ENCODE measurements at places on chromosomes 2 and 18.

DNA sequence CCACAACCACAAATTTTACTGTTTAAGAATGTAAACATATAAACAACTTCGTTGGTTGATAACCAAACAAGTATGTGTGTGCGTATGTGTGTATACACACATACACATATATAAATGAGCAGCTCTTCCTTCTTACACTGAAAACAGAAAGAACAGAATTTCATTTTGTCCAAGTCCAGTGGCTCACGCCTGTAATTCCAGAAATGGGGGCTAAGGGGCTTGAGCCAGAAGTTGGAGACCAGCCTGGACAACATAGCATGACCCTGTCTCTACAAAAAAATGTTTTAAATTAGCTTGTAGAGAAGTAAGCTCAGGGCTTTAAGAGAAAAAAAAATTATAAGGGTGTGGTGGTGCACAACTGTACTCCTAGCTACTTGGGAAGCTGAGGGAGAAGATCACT lies 12.3 kb downstream of the NCKAP1 start:
- no peak for DNase-seq

DNA sequence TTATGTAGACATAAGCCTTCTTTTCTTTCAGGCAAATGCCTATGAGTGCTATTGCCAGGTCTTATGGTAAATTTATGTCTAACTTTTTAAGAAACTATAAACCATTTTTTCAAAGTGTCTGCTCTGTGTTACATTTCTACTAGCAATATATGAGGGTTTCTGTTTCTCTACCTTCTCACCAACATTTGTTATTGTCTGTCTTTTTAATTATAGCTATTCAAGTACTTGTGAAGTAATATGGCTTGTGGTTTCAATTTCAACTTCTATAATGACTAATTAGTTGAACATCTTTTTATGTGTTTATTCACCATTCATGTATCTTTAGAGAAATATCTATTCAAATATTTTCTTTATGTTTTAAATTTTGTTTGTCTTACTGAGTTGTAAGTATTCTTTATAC lies 213.1 kb upstream of the MC4R start:
- no peak for DNase-seq

DNA sequence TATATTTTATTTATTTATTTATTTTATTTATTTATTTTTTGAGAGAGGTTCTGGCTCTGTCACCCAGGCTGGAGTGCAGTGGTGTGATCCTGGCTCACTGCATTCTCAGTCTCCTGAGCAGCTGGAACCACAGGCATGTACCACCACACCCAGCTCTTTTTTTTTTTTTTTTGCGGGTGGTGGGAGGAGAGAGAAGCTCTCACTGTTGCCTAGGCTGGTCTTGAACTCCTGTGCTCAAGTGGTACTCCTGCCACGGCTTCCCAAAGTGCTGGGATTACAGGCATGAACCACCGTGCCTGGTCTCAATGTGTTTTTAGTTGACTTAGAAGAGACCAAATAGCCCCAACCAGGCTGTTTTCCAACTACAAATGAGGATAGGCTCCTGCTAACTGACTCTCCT lies 80.7 kb downstream of the PDCL3 start:
- DNase-seq, result no peak

DNA sequence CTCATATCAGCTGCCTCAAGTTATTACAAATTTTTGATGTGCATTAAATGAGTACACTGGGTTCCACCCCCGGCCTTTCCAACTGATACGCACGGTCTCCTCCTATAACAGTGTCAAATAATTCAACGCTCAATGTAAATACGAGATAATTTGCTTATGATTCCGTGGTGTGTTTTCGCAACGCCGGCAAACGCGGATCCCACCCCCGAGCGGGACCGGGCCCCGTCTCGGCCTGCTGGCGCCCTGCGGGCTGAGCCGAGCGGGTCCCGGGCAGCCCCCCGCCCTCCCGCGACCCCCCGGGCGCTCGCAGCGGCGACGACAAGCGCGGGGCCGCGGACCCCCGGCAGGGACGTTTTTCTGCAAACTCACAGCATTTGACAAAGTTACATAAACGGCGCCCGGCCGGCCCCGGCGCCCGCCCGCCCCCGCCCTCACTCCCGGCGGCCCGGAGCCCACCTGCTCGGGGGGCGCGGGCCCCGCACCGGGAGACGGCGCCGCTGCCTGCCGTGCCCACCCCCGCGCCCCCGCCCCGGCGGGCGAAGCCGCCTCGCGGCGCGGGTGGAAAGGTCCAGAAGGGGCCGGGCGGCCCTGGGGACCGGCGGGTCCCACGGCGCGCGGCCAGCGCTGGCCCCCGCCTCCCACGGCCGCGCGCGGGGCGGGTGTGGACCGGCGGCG lies 762 bp downstream of the HDAC4 start:
- DNase-seq, result no peak

DNA sequence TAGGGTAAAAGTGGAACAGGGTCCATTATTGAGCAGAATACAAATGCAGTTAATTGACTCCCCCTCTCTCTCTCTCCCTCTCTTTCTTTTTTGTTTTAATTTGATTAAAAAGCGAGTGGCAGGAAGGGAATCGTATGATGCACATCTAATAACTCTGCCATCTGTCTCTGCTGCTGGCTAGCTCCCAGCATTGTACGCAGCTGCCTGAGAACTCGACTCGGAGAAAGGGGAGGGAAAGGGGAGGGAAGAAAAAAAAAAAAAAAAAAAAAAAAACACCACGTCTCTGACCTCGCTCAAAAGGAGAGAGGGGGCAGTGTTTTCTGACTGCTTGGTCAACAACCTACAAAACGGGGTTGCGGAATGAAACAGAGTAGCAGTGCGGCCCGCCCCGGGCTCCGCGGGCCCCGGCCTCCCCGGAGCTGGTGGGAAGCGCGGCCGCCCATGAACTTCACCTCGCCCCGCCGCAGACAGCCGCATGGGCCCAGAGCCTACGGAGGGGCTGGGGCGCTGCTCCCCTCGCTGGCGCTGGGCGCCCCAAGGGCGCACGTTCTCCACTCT lies 265.7 kb downstream of the TCF4 start:
- DNase-seq, result peak; percentile 81

GRCh38 chr2:180110469-180110868 lies 103.4 kb upstream of the CWC22 start:
- no peak for DNase-seq

- DNase-seq, result no peak
These were observed 123.7 kb upstream of the KLF7 start for GRCh38 chr2:207289295-207290018.

- no peak for DNase-seq
These were observed 46.3 kb upstream of the RTN4 start for GRCh38 chr2:55096586-55096985.

DNA sequence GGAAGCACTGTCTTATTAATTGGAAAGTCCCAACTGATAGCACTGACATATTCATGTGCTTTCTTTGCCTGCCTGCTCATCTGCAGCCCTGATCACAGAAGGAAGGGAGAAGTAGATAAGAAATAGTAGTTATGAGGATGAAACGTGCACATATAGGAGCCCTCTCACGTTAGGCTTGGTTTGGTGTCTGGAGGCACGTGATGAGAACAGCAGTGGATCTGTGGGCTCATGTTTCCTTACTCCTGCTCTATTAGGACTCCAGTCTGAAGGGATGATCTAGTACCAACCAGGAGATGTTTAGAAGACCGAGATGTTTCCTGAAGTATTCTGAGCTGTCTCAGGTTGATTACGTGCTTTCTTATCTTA lies 84.9 kb downstream of the MAP4K4 start:
- peak; percentile 17 for DNase-seq

- no peak for DNase-seq
These were observed 846.7 kb downstream of the BCL11A start for GRCh38 chr2:59706729-59707128.

- no peak for DNase-seq
These were observed 274.9 kb upstream of the TCF4 start for GRCh38 chr18:55862693-55863390.

GRCh38 chr2:47313728-47314127 lies 89.2 kb upstream of the MSH2 start:
- no peak for DNase-seq

DNA sequence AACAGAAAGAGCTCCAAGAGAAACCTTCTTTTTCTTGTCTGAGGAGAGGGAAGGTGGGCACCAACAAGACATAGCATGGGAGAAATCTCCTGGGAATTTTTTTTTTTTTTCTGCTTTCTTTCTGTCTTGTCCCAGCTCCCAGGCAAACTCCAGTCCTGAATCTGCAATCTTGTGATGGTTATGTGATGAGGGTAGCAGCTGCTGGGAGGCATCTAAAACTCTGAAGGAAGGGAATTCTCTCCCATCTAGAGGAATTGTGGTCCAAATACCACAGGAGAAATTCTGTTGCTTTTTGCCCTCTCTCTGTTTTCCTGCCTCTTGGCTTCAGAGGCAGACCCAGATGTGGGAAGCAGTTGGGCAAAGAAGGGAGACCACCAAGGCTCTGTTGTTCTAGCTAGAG lies 16.7 kb downstream of the SCRN3 start:
- no peak for DNase-seq

DNA sequence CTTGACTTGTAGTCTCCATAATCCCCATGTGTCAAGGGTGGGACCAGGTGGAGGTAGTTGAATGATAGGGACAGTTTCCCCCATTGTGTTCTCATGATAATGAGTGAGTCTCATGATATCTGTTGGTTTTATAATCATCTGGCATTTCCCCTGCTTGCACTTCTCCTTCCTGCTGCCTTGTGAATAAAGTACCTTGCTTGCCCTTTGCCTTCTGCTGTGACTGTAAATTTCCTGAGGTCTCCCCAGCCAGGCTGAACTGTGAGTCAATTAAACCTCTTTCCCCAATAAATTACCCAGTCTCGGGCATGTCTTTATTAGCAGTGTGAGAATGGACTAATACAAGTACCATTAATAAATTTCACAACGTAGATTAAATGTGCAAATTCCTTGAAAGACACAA lies 102.3 kb upstream of the EPB41L5 start:
- no peak for DNase-seq

DNA sequence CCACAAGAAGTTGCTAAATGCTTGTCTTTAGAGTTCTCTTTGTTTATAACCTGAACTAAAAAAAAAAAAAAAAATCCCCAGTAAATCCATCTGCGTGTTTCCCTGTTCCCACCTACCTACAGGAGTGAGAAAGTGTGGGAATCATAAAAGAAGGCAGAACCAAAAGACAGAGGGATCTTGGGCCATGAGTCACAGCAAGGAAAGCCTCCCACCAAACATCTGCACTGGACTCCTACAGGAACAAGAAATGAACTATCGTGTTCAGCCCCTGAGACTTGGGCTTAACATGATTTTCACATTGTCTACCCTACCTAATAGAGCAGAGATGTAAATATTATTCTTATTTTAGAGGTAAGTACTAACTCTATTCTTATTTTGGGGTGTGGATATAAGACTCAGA lies 1761.2 kb upstream of the CELF4 start:
- no peak for DNase-seq

DNA sequence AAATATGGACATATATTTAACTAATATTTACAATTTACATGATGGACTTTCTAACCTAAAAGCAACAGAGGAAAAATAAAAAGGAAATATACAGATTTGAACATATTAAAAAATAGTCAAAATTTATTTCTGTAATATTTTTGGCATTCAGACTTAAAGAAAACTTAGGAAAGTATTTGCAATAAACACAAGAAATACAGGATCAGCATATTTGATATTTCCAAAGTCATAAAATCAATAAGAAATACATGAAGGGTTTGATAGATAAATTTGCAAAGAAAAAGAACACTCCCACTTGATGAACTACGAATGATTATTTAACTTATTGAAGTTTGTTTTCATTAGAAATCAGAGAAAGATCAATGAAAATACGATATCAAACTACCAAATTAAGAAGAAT lies 48.6 kb upstream of the CD302 start:
- DNase-seq, result no peak

DNA sequence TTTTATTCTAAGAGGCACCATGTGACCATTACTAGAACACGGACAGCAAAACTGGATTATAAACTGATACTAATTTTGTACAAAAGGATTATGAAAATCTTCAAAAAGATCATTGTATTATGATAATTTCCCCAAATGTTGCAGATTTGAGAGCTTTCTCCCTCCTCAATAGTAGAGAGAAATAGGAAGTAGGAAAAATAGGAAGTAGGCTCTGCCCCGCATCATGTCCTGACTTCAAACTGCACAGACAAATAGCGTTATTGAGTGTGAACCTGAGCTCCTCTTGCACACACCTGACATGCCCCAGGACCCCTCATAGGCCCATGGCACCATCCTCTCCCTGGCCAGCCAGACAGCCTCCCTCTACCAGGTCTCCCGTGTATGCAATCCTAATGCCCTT lies 25.4 kb downstream of the CHRNA1 start:
- no peak for DNase-seq

DNA sequence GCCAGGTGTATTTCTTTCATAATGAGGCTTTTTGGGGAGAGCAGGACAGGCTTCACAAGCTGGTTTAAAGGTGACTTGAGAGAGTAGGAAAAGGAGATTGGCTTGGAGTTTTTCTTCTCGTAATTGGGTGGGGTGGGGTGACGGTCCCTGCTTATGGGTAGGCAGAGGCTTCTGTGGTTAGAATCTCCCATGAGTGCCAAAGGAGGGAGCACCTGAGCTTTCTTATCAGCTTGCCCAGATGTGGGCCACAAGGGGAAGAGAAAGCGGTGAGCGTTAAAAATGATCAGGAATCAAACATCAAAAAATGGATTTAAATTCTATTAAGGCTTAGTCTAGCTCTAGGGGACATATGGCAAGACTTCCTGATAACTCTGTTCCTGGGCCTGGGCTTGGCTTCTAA lies 9.7 kb upstream of the PNPT1 start:
- DNase-seq, result no peak

DNA sequence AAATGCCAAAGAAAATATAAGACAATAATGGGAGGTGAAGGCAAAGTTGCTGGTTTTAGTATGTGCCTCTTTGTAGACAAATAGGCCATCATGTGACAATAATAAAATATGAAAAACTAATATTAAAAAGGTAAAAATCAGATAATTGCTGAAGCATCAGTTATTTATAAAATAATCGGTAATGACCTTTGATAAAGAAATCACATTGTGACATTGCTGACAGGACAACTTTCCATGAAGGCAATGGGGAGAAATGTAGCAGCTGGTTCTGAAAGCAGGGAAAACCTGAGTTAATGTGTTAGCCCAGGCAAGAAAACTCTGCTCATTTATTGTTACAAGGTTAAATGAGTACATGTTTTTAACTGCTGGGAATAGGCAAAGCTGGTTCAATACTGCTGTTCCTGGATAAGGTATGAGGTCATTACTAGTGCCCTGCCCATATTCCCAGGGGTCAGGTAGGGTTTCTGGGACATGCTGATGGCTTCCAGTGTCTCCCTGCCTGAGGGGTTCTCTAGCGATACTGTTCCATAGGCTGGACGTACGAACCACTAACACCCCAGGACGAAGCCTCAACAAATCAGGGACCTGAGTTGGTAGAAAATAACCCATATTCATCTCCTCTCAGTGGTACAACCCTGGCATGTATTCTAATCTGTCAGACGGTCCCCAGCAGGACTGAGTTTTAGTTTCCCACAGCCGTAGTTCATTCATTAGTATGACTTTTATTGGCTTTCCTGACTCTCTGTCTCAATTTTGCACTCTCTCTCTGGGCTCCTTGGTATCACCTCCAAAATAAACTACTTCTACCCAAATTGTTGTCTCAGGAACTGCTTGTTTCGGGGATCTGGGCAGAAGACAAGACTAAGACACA lies 355.9 kb downstream of the TXNL1 start:
- DNase-seq, result no peak

Measured in BE2C (cell line).